ENCODE measurements at places on chromosomes 4 and X.

DNA sequence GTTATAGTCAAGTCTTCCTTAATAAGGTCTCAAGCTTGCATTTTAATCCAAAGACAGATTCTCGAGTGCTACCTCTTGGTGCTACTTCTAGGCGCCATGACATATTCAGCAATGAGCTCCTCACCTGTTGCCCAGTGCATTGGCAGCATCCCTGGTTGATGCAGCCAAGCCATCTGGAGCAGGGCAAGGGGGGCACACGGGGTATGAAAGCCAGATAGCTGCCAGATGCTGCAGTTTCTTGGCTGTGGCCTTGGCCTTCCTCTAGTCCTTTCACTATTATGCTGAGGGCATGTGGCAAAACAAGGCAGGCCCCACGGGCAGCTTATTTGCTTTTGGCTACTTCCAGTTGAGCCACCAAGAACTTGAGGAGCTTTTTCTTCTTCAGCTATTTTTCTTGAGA, 168.6 kb upstream of the PGRMC2 start:
- no peak for DNase-seq

- no peak for DNase-seq
Measured at GRCh38 chr4:140038031-140038533, 115.9 kb downstream of the MAML3 start.

GRCh38 chrX:129472116-129472515, 51.2 kb downstream of the SMARCA1 start:
- no peak for DNase-seq

DNA sequence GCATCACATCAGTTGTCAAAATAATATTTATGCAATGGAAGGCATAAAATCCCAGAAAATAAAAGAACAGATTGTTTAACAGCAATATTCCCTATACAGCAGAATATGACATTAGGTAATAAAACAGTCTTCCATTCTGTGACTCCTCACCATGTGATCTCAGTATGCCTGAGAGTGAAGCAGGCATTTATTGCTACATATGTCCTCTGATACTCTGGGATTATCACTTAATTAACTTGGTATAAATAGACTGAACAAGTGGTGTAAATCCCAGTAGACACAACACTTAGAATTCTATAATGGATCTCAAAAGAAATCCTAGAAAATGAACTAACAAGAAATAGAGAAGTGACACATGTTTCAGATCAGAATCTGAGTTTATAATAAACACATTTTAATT, 841.3 kb downstream of the PDHA2 start:
- DNase-seq = no peak

GRCh38 chr4:51942833-51943215, 77.3 kb downstream of the LRRC66 start:
- DNase-seq = no peak

DNA sequence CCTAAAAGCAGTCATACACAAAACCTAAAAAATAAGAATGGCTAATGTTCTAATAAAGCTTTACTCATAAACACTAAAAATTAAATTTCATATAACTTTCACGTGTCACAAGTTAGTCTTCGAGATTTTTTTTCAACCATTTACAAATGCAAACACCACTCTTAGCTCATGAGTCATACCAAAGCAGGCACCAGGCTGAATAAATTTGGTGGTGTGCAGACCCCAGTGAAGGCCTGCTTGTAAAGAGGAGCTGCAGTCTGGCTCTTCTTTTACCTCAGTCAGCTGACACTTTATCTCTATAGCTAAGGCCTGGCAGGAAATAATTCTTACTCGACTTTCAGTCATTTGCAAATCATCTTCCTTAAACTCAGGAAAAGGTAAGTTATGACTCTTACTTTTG, 37.4 kb downstream of the CLOCK start:
- DNase-seq = no peak

Data from natural killer cell treated with Interleukin-12 subunit alpha and Interleukin-12 subunit beta and Interleukin-15 and Interleukin-18, amount 100 ng/mL, for 72 hours (primary cell).